Activated CD4-positive, alpha-beta T cell treated with anti-CD3 and anti-CD28 coated beads for 48 hours (primary cell): ENCODE measurements at places on chromosomes 2 and 18.

- peak; percentile 15 for DNase-seq
Measured at GRCh38 chr18:63578357-63578958, 8.7 kb upstream of the SERPINB13 start.

DNA sequence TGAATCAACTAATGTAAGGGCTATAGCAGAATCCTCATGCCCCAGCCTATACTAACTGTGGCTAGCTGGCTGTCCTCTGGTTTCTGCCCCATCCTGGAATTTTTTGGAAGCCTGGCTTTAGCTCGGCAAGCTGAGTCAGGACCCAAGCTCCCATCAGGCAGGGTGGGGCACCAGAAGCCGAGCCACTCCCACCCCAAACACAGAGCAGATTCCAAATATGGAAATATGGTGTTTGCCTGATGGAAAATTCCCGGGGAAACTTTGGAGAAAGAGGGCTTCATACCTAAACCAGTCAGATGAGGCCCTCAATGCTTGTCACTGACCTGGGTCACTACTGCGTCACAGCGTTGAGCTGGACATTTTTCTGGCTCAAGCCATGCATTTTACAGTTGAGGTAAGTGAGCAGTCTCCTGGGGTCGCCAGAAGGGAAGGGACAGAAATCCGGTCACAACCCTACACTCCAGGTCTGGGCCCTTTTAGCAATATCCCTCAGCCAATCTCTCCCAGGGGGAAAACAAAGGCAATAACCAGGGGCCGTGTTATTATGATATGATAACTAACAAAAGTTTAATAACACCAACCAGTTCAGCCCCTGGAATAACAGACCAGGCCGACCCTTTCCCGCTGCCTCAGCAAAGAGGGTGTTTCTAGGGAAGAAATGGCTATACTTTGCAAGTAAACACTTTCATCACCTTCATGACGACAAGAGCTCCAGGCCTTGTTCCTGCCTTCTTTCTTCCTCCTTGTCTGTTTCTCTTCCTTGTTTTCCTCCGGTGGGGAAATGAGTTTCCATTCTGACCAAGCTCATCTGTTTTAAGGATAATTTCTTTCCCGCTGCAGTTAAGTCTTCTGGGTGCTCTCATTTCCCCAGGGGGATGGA is 37.7 kb downstream of the PSD4 start:
- DNase-seq: no peak

DNA sequence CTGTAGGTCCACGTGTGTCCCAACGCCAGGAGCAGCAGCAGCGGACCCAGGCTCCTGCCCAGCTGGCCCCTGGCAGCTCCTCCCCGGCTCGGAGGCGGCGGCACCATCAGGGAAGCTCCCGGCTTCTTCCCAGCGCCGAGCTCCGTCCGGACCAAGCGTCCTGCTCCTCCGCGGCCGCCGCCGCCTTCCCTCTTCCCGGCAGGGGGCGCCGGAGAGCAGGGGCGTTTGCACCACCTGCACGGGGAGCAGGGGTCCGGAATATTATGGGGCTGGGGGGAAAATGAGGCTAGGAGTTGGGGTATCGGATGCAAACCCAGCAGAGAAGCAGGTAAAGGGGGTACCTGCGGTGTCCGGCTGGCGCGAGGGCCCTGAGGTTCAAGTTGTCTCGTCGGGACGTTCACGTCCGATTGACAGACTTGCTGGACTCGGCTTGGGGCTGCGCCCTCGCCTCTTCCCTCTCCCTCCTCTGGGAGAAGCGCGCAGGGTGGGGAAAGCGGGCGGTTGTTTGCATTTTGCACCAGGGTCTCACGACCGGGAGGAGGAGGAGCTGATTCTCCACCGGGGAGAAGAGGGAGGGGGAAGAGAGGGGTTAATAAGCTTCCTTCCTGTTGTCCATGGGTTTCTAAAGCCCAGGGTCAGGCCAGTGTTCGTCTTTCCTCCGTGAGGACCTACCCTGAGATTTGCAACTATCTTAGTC is at the start of gene CCBE1:
Gene CCBE1, minus strand, starts transcription at position 188 of the 697 bp plus-strand sequence.
- peak; percentile 70 for DNase-seq

- no peak for DNase-seq
Measured at GRCh38 chr2:108573061-108573460, 38.8 kb downstream of the LIMS1 start.

DNA sequence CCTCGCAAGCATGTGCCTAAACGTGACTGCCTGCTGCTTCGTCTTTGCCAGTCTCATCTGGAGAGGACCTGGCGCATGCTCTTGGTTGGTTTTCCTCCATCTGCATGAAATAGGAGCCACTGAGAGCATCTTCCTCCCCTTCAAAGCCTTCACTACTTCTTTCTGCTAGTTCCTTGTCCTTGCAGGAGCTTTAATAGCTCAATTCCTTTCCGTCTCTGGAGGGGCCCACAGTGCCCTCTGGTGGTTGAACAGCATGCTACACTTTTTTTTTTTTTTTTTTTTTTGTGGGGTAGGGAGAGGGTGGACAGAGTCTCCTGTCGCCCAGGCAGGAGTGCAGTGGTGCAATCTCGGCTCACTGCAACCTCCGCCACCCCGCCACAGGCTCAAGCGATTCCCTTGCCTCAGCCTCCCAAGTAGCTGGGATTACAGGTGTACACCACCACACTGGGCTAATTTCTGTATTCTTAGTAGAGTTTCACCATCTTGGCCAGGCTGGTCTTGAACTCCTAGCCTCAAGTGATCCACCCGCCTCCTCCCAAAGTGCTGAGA is 59.6 kb downstream of the SP110 start:
- peak; percentile 64 for DNase-seq

GRCh38 chr2:149023091-149023490 is 15.4 kb upstream of the LYPD6B start:
- DNase-seq: no peak

DNA sequence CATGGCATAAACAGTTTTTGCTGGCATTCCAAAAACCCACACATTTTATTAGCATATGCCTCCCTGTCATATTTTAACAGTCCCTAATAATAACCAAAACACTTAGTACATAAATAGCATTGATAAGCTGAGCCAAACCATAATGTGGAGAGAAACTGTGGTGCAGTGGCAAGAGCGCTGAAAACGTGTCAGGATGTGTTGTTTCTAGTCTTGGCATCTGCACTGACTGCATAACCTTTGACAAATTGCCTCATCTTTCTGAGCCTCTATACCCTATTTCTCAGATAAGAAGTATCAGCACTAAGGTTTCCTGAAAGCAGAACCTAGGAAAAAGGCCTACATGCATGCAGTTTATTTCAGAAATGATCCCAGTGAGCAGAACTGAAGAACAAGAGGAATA is 41.4 kb downstream of the RAD51AP2 start:
- no peak for DNase-seq
